Left colon (tissue), 2 donors: ENCODE measurements at places on chromosomes 13 and 19. TPM values are rescaled to one million over a fixed set of nuclear protein-coding genes. Genes with fewer than 3 reads are reported as not detected.

DNA sequence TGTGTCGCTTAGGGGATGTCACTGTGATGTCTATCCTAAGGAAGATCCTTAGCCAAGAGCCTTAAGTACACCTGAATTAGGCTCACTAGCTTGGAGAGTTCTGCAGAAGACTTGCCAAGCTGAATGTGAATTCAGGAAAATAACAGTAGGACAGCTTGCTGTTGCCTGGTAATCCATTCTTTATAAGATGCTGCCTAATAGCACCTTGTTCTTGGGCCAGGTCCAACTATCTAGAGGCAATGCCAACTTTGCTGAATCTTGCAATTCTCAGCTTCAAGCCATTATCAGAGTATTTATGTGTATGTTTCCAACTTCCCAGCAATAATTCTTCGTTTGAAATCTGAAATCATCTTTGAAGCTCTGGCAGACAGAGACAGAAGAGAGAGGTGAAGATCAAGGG, 102.8 kb downstream of the PCDH17 start:
- DNase-seq = no peak

DNA sequence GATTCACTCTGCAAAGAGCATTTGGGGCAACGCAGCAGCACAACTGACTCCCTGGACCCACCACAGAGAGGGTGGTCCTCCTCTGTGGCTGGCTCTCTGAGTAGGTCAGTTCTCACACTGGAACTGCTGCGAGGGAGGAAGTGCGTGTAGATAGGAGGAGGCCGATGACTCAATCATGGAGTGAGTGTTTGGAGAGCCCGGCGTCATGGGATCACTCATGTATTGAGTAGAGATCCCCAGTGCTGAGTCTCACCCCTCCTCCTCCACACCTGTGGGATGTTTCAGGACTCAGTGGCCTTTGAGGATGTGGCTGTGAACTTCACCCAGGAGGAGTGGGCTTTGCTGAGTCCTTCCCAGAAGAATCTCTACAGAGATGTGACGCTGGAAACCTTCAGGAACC, 8.9 kb downstream of the ZNF101 start:
- no peak for DNase-seq

ZNF729 gene
- not detected for total RNA-seq

GRCh38 chr19:40621966-40622772, 21.0 kb downstream of the LTBP4 start:
- no peak for DNase-seq

SIGLEC12 gene
- total RNA-seq = 0.28 TPM

DNA sequence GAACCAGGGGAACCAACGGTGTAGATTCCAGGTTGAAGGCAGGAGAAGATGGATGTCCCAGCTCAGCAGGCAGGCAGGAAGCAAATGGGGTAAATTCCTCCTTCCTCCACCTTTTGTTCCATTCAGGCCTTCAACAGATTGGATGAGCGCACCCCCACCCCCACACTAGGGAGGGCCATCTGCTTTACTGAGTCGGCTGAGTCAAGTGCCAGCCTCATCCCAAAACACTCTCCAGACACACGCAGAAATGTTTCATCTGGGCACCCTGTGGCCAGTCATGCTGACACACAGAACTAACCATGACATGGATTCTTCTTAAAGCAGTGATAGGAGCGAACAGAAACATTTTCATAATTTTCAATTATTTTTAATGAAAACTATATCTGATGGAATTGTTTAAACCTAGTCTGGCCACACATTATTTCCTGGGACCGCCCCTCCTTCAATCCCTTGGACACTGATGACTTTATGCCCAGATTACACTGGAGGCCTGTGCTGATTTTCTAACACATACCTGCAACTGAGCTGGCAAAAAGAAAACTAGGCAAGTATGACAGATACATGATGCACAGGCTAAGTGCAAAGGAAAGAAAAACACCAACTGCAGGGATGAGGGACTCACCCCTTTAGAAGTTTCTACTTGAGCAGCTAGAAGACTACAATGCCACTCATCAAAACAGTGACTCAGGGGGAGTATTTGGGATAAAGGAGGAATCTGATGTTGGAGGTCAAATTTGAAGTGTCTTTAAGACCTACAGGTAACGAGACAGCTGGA, 154.2 kb downstream of the TNFRSF19 start:
- no peak for DNase-seq

- DNase-seq = no peak
These were observed 861.2 kb downstream of the UQCRFS1 start for GRCh38 chr19:28351761-28352160.

DNA sequence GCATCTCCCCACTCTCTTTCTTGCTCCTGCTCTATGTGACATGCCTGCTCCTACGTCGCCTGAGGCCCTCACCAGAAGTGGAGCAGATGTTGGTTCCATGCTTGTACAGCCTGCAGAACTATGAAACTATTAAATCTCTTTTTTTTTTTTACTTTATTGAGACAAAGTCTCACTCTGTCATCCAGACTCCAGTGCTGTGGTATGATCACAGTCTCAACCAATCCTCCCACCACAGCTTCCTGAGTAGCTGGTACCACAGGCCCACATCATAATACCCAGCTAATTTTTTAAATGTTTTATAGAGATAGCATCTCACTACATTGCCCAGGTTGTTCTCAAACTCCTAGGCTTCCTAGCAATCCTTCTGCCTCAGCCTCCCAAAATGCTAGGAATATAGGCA, 1067.7 kb downstream of the PCDH9 start:
- DNase-seq = no peak

TNPO2 gene
- 39.5 TPM for total RNA-seq

DNA sequence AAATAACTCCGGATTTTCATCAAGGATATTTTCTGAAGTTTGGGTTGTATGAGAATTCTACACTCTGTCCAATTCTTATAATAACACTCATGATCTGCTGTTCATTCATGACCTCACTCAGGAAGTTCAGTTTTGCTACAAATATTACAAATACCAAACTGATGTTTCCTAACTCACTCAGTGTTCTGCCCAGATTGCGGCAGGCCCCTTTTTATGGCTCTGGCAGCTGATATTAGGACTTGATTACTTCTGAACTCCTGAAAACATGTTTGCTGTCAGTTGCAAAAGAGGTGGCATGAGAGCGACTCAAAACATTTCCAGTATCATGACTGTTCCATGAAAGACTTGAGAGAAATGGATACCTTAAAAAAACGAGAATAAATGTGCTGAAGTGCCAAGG, 188.0 kb downstream of the RGCC start:
- DNase-seq = no peak

DNA sequence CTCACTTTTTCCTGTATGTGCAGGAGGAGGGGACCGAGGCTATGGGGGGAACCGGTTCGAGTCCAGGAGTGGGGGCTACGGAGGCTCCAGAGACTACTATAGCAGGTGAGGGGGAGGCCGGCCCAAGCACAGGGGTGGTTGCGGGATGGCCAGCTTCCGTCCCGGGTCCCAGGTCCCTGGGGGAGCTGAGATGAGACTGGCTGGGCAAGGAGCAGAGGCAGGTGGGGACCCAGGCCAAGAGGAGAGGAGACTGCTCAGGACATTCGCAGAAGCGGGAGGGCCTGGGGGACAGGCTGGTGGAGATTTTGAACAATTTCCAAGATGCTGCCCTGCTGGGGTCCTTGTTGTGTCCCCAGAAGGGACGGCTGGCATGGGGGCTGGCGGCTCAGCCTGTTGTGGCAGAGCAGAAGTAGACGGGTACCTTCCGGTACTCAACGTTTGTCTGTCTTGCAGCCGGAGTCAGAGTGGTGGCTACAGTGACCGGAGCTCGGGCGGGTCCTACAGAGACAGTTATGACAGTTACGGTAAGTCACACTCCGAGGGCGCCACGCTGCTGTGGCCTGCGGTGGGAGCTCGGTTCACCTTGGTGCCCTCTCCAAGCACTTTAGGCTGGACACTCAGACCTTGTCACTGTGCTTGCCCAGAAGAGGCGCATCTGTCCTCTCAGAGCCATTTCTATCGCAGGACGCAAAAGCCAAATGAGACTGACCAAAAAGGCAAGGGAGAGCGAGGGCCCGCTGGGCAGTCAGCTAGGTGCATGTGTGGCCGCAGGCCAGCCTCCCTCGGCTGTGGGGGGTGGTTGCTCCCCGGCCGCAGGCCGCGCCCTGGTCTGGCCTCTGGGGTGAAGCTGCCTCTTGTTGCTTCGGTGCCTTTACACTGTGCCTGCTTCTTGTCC, 2.6 kb downstream of the CIRBP start:
- no peak for DNase-seq

DNA sequence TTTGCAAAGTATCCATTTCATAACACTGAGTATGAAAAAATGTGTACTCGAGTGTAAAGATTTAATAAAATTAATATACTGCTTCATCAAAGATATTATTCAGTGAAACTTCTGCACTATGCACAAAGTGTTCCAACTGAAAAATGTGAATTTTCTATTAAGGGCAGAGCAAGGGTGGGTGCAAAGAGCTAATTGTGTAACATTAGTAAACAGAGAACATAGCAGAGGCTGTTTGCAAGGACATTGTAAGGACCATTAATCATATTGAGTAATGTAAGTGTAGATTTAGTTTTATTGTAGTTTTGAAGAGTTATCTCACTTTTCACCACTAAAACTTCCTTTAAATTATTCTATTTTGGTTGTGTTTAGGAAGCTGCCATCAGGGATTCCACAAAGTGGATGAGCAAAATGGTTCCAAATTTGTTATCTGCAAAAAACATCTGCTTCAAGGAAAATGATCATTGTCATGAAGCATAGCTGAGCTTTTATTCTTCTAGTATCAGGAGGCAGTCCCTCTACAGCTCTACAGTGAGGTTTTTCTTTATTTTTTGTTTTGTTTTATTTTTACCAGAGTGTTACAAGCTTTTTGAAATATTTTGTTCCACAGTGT, 1375.4 kb downstream of the SLITRK1 start:
- no peak for DNase-seq

SF3A2 gene
- 60.3 TPM for total RNA-seq

DNA sequence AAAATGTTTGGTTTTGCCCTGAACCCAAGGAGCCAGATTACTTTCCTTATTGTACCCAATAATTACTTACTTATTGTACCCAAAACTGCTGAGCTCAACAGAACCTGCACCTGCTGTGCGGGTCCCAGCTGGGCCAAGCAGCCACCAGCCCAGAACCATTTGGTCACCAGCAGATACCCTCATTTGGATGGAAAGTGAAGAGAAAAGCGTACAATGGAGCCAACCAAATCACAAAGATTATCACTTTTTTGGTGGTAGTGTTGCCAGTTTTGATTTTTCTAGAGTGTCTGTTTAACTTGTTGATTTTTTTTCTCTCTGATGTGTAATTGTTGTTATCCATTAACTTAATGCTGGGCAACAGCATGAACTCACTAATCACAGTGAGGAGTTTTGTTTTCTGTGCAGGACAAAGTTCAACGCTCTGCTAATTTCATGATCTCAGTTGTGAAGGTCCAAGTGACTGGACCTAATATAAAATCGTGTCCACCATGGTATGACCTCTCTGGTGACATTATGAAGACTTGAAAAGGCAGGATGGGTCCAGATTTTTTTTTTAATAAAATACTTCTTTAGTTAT, 23.8 kb downstream of the SPATA13 start:
- no peak for DNase-seq

DNA sequence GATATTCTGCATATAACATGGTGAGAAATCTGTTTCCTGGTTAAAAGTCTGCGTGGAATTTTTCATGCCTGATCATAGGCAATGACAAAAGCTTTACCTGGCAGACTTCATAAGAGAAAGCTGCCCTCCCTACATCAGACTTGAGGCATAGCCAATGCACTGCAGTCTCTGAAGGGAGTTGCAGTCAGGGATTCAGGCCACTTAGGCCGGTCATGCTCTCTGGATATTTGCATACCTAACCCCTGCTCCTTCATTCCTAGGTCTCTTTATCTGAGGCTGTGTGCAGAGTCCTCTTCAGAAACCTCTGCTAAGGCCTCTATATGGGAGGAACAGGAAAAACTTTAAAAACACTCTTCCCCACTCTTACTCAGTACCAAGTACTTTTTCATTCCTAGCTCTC, 287.4 kb downstream of the PCDH17 start:
- no peak for DNase-seq

GRCh38 chr13:97344265-97345175, 89.4 kb upstream of the RAP2A start:
- DNase-seq = no peak

DNA sequence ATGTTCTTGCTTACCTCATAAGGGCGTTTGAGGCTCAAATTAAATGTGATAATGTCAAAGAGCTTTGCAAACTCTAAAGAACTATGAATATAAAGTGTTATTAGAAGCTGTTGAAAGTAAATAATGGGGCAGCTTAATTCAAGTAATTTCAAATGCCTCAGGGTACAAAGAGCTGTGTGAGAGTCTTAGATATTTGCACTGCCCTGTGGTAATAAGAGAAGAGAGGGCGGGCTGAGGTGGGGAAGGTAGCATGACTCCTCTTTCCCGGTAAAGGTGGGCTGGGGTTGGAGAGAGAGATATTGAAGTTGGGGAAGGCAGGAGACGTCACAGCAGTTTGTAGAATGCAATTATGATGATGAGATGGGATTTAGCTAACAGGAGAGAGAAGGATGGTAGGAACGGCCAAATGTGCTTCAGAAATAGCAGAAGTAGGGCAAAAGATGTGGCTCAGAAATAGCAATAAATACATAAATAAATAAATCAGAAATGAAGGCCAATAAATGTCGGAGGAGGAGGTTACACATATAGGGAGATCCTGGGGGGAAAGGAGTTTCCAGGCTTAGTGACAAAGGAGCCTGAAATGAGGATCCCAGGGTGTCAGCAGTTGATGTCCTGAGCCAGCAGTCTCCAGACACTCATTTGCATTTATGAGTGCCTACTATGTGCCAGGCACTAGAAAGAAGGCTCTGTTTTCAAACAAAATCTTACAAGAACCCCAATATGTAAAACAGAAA, 35.7 kb upstream of the RCBTB2 start:
- no peak for DNase-seq

DNA sequence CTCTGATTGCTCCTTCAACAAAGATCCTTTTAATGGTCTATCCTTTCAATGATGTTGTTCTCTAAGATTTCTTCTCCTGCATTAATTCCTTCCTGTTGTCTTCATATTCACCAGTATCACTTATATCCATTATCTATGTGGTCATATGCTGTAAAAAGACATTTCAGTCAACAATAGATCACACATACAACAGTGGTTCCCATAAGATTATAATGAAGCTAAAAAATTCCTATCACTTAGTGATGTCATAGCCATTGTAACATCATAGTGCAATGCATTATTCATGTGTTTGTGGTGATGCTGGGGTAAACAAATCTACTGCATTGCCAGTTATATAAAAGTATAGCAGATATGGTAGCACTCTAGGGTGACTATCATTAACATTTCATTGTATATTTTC, 266.1 kb downstream of the LHFPL6 start:
- no peak for DNase-seq

- DNase-seq = no peak
These were observed 118.7 kb upstream of the MCF2L start for GRCh38 chr13:112850273-112850672.

DNA sequence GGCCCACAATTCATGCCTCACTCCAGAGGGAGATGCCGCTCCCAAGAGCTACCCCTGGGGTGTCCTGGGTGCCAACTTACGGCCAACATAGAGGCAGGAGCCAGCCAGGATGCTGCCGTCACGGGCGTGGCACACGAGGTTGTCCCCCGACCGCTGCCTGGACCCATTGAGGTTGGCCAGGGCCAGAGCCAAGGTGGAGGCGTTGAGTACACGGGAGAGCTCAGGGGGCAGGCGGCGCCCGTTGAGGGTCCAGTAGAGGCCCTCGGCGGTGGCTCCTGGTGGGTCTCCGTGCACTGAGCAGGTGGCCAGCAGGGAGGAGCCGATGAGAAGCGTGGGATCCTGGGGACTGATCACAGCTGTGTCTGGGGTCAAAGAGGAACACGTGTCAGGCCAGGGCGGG, 7.1 kb downstream of the CRLF1 start:
- DNase-seq = no peak
